ENCODE measurements at places on chromosomes 16 and 17.

- peak; percentile 74 for DNase-seq
These were observed 66.8 kb downstream of the DNAH3 start for GRCh38 chr16:21083729-21084268.

DNA sequence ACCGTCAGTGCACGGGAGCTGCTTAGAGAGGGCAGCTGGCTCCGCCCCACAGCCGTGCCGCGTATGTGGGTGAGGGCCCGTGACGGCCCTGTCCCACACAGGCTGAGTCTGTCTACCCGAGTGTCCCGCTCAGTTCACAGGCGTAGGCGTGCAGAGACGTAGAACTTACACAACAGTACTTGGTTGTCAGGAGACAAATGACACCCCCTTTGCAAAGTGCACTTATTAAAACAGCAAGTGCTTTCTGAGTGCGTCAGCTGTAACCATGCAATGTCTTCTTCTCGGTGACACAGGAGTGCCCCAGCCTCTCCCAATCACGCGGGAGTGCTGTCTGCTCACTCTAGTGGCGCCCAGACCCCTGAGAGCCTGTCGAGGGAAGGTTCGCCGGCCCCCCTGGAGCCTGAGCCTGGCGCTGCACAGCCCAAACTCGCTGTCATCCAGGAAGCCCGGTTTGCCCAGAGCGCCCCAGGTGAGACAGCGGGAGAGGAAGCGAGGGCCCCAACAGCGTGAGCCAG, 64.2 kb downstream of the FOXK2 start:
- no peak for DNase-seq

DNA sequence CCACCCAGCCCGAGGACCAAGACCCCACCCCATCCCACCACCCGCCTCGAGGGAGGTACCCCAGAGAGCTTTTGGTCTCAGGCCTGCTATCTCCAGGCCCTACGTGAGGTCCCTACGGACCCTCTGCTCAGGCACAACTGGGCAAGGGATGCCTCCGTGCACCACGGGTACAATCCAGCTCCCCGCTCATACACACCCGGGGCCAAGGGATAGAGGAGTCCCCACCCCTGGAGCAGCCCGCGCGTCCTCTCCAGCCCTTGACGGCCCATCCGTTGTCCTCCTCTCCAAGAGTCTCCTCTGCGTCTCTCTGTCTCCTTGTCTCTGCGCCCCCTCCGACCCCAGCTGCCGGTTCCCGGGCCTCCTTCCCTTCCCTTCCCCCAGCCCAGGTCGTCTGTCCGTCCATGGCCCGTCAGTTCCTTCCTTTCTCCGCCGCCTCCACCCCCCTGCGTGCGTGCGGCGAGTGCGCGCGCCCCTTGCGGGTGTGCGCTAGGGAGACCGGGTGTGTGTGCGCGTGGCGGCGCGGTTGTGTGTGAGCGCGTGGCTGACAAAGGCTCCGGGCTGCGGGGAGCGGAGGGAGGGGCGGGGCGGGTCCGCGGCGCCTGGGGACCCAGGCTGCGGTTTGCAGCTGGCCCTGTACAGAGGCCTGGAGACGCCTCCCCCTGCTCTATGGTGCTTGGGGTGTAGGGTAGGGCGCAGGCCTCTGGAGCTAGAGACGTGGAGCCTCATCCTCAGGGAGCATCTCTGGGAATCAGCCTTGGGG, 930 bp downstream of the SPNS2 start:
- DNase-seq: no peak

GRCh38 chr17:38541281-38541680, 64.5 kb downstream of the SRCIN1 start:
- no peak for DNase-seq

DNA sequence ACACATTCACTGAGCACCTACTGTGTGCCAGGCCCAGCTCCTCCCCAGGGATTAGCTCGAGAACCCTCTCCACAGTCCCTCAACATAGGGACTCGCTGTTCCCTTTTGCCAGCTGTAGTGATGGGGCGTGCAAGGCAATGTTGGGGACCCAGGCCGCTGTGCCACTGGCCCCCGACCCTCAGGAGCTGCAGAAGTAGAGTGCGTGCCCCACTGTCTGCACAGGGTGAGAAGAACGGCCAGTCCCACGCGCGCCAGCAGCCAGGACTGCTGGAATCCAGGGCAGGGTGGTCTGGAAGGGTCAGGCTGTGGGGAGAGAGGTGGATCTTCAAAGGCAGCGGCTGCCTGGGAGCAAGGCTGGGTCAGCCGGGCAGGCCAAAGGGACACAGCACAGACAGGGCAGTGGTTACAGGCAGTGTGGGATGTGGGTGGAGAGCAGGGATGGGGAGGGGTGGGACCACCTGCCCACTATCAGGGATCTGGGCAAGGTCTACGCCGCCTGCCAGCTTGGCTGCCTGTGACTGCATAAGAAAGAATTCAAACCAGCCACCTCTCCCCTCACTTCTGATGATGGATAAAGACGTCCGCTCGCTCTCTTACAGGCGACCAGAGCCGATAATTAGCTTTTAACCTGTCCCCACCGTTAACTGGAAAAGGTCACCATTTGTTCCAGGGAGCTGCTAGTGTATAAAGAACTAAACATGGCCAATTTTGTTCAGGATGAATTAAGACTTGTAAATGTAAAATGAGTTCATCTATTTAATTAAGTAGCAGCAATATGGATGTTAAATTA, 86.7 kb upstream of the GSE1 start:
- no peak for DNase-seq

DNA sequence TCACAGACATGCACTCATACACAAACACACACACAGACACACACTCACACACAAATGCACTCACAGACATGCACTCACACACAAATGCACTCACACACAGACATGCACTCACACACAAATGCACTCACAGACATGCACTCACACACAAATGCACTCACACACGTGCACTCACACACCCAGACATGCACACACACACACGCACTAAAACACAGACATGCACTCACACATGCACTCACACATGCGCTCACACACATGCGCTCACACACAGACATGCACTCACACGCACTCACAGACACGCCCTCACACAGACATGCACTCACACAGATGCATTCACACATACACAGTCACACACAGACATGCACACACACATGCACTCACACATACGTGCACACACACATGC, 2.7 kb upstream of the ZNF469 start:
- no peak for DNase-seq

DNA sequence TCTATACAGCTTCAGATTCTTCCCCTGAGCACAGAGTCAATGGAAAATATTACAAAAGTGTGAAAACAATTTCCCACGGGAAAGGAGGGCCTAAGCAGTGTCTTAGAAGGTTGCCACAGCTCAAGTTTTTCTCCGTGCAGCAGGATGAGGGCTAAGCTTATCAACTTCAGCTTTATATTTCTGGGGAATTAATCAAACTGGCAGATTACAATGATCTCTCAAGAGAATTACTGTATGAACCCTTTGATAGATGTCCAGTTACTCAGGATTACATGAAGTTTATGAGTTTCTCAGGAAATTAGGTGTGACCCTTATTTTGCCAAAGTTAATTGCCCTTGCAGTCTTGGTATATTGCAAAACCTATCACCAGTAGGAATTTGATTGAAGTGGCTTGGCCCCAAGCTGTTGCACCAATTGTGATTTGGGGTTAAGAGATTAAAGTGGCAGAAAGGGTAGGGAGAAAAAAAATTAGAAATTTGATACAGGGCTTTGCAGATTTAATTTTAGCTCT, 298.4 kb downstream of the MAP2K6 start:
- no peak for DNase-seq

- no peak for DNase-seq
These were observed 290.4 kb upstream of the MON1B start for GRCh38 chr16:76900285-76901263.

DNA sequence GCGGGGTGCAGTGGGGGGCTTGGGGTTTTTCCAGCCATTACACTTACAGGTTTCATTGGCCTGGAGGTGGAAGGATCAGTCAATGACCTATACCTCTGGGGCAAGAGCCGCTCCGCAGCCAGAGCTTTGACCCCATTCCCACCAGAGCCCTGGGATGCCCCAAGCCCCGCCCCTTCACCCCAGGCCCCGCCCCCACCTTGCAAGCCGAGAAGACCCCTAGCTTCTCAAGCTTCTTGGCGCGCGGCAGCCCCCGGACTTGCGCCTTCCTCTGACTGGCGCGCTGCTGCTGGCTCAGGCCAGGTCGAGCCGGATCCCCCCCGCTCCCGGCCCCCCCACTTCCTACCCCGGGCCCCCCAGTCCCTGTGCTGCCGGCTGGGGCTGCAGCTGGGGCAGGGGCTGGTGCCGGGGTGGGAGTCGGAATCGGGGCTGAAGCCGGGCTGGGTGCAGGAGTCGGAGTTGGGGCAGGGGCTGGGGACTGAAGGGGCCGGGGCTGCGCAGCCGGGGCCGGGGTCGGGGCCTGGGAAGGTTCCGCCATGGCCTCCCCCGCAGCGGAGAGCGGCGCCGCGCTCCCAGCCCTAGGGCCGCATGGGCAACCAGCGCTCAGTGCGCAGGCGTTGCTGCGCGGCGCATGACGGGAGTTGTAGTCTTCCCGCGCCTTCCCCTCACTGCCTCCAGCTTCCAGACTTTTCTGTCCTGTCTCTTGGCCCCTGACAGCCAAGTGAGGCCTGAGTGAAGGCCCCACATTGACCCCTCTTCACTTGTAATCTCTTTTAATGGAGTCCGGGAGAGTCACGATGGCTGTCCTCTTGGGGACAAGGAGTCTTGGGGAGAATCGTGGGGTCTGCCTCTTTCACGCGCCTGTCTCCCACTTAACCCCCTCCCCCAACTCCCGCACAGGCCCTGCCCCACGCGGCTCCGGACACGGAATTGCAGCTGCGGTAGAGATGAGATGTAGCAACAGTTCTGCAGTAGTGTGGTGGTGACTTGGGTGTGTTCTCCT, at the start of gene KAT2A:
Gene KAT2A, minus strand, starts transcription at position 598 of the 1,000 bp plus-strand sequence. Its CDS starts 63 bp downstream, at position 535.
- DNase-seq: peak; percentile 85

DNA sequence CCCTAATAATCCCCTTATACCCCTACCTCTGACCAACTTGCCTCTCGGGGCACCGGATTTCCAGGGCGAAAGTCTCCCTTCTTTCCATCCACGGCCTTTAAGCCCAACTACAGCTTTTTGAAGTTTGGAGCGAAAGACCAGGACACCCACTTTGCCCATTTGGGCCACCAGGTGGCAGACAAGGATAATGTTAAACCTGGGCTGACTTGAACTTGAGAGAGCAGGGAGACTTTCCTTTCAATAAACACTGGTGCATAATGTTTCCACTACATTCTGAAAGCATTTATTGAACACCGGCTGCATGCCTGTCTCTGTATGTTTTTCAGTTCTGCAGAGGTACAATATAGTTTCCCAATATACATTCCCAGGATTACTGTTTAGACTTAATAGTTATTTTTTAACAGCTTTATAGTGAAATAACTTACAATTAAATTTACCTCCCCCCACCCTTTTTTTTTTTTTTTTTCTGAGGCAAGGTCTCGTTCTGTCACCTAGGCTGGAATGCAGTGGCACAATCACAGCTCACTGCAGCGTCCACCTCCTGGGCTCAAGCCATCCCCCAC, 6.9 kb upstream of the CES3 start:
- DNase-seq: peak; percentile 87

- no peak for DNase-seq
These were observed 10.0 kb downstream of the CMC2 start for GRCh38 chr16:80996688-80997138.

- DNase-seq: no peak
These were observed 130.8 kb downstream of the XYLT1 start for GRCh38 chr16:17339764-17340541.

DNA sequence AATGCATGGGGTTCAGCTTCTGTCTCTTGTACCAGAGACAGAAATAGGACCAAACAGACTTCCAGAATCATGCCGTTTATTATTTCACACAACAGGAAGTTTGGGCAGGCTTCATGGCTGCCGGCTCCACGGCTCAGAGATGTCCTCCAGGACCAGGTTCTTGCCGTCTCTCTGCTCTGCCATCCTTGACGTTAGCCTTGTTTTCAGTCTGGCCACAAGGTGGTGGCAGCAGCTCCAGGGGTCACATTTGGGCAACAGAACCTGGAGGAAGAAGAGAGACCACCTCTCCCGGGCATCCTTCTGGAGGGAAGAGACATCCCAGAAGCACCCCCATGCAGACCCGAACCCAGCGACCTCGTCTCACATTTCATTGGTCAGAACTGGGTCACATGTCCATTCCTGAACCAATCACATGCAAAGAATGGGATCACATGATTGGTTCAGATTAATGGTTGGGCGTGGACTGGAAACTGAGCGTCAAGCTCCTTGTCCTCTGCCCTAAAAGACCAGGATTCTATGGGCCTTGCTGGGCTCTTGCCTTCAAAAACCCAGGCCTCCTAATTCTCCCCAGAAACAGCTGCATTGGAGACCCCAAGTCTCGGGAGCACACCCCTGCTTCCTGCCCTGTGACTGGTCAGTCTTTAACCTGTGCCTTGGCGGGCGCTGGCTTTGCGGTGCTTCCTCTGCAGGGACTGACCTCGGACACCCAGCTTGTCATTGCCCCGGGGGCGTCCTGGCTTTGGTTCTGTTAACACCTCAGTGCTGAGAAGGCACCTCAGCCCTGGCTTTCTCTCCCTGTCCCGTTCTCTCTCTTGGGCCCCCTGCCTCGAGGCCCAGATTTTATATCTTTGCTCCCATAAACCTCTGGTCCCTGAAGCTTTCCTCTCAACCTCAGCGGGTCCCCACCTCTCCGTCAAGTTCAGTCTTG, 63.3 kb downstream of the IRF8 start:
- no peak for DNase-seq

DNA sequence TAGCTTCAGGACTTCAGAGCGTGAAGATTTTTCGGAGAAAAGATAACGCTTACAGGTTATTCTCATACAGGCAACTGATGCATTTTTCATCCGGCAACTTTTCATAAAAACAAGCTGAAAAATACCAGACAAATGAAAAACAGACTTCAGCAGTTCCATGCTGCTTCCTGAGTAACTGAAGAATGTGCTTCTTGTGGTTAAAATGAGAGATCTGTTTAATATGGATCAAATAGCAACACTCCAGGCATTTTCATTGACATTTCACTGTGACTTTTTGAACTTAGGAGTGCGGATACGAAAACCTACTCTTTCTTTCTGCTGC, 705 bp upstream of the PITPNC1 start:
- DNase-seq: no peak

DNA sequence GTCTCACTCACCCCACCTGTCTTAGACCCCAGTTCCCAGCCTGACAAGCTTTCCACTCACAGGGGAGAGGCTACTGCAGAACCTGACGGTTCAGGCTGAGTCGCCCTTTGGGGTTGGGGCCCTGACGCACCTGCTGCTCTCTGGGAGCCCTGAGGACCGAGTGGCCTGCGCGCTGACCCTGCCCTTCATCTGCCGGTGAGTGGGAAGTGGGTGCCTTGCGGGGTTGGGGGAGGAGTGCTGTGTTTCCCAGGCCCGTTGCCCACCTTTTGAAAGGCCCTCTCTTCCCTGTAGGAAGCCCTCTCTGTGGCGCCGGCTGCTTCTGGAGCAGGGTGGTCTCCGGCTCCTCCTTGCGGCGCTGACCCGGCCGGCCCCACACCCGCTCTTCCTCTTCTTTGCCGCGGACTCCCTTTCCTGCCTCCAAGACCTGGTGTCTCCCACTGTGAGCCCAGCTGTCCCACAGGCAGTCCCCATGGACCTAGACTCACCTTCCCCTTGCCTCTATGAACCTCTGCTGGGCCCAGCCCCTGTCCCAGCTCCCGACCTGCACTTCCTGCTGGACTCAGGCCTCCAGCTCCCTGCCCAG, 6.1 kb upstream of the TGFB1I1 start:
- no peak for DNase-seq

All from stimulated activated CD8-positive, alpha-beta memory T cell treated with anti-CD3 and anti-CD28 coated beads, Interleukin-4, amount 100 ng/mL, for 48 hours (primary cell).